Stimulated activated CD4-positive, alpha-beta T cell treated with anti-CD3 and anti-CD28 coated beads, Interleukin-4, amount 100 ng/mL, for 4 hours (primary cell): ENCODE measurements at places on chromosomes 6 and 20.

DNA sequence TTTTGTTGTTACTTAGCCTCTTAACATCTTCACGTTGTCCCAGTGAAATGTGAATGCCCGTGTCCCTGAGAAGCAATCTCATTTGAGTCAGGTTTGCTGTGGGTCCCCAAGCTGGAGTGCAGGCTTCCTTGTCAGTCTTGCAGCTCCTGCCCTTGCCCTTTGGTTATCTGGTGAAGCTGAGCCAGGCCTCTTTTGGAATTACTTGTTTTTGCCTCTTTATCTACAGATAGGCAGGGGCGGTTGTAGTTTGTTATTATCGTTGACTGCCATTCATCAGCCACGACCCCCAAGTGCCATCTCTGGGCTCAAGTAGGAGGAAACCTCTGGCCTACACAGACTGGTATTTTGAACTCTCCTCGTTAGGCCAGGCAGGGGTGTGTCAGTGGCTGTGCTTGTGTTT lies 2.2 kb downstream of the TMEM14C start:
- DNase-seq = no peak

- no peak for DNase-seq
Observed at GRCh38 chr6:84193114-84193708, 34.2 kb downstream of the CEP162 start.

- no peak for DNase-seq
Observed at GRCh38 chr20:56229812-56230211, 18.7 kb upstream of the MC3R start.

DNA sequence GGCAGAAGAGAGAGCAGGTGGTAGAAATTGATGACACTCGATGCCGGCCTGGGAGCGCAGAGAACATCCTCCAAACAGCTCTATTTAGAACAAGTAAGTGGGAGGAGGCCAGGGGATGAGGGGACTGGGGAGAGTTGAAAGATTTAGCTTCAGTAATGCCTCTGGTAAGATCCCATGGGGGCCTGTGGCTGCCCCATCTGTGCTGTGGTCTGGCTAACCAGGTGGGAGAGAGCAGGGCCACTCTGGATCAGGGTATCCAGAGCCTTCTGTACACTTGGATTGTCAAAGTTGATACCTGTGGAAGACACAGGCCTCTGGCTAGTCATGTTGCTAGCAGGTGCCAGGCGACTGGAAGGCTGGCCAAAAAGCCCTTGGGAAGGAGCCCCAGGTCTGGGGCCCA lies 27.6 kb downstream of the NCOA5 start:
- no peak for DNase-seq

GRCh38 chr6:167683028-167683862 lies 143.5 kb upstream of the AFDN start:
- no peak for DNase-seq

GRCh38 chr6:118559659-118560058 lies 11.6 kb downstream of the PLN start:
- DNase-seq = no peak

DNA sequence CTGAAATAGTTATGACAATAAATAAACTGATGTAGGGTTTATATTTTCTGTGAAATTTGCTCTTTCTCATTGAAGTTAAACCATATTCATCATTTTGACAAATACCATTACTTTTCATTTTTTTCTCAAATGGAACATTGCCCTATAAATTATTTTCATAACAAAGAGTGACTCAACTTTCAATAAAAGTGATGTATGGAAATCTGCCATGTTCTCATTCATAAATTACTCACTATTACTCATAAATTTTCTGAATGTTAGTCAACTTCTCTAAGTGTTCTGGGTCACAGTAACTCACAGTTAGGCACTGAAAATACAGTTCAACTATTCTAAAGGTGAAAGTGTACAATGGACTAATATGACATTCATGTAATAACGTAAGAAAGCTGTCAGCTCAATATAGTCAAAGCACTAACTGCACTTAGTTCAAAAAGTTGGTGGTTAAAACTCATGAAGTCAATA lies 19.0 kb upstream of the STX11 start:
- DNase-seq = no peak

- DNase-seq = no peak
Observed at GRCh38 chr6:84263557-84263956, 36.1 kb upstream of the CEP162 start.

DNA sequence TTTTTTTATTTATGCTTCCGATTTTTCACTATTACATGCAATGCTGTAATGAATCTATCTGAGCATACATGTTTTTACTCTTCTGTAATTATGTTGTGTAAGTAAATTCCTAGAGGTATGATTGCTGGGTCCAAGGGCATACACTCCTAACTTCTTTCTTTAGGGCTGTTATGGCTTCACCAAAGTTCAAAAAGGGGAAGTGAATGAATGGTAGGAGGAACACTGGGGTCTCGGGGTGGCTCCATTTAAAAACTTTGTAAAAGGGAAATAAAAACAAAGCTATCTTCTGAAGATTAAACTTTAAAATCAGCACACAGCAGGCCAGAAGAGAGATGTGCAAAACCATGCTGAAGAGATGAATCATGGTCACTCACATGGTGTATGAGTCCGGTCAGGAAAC lies 289.1 kb upstream of the SUPT3H start:
- no peak for DNase-seq

GRCh38 chr20:20051767-20052073 lies 546 bp downstream of the CRNKL1 start:
- DNase-seq = no peak

DNA sequence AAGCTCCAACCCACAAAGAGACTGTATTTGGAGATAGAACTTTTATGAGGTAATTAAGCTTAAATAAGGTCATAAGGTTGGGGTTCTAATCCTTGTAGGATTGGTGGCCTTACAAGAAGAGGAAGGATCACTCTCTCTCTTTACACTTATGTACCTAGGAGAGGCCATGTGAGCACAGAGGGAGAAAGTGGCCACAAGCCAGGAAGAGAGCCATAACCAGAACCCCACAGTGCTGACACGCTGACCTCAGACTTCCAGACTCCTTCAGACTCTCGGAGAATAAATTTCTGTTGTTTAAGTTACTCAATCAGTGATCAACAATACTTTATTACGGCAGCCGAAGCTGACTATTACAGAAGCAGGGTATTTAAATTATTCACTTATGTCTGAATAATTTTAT lies 430.5 kb upstream of the EPHA7 start:
- no peak for DNase-seq

- DNase-seq = no peak
Observed at GRCh38 chr20:8213831-8214587, 81.9 kb downstream of the PLCB1 start.

- DNase-seq = no peak
Observed at GRCh38 chr6:132715204-132715603, 1.3 kb upstream of the VNN1 start.

- no peak for DNase-seq
Observed at GRCh38 chr6:14724549-14724948, 521.3 kb upstream of the JARID2 start.

- no peak for DNase-seq
Observed at GRCh38 chr6:127206531-127207095, 60.1 kb upstream of the RNF146 start.

GRCh38 chr20:35287509-35288324 lies 3.1 kb upstream of the EIF6 start:
- DNase-seq = no peak

DNA sequence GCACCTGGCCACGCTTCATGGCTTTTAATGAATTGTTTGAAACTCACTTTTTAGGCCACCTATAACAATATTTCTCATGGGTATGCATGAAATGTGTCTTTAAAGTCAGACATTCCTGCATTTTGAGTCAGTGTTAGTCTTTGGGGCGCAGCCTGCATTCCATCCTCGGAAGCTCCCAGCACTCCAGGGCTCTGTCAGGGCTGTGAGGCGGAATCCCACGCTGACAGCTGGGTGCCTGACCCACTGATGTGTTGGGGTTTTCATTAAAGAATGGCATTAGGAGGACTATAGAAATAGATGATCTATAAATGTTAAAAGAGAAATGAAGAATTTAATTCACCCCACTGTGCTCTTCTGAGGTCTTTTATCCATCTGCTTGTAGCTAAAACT lies 16.2 kb upstream of the CLDN20 start:
- DNase-seq = no peak

DNA sequence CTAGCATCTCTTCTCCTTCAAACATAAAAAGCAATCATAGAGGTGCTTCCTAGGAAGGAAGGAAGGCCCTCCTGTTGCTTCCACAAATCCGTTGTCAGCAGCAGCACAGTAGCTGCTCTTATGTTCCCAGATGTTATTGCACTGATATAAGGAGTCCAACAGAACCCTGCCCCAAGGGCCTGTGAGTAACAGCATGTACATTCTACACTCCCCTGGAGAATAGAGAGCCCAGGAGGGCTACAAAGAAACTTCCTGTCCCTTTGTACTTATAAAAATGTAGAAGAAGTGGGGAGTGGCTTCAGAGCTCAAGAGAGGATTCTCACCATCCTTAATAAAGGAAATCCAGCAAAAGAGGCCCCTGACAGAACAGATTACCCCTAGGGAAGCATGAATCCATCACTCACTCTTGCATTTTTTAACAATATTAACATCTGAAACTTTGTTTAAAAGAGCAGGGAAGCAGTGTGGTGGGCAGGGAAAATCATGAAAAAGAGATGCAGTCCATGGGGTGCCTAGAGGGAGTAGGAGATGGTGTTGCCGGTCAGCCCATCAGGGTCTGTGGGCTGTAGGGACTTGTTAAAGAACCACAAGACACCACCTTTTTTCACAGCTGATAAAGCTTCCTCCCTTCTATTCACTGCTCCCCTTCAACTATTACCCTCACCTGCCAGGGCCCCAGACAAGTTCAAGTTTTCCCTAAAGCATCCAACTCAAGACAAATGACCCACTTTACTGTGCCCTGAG lies 104.5 kb upstream of the ADGRF1 start:
- DNase-seq = no peak

- no peak for DNase-seq
Observed at GRCh38 chr6:100217225-100218012, 223.4 kb upstream of the MCHR2 start.

- no peak for DNase-seq
Observed at GRCh38 chr6:111573892-111574797, 31.5 kb downstream of the TRAF3IP2 start.

- no peak for DNase-seq
Observed at GRCh38 chr6:35018746-35019145, 122.4 kb downstream of the TCP11 start.

DNA sequence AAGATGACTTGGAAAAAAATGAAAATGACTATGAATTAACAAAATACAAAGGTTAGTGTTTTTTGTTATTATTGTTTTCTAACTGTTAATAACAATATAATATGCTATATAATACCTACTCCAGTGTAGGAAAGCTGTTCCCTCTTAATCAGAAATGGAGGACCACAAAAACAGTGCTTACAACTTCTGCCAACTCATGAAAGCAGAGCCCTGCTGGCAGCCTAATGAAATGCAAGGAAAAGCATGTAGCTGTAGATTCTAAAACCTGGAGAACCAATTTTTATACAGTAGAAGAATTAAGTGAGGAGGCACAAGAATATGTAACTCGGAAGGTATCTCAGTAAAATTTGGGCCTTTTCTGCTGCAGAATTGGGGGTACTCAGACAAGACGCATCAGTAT lies 29.4 kb downstream of the PHIP start:
- DNase-seq = no peak

- DNase-seq = no peak
Observed at GRCh38 chr20:9021699-9022098, 47.2 kb upstream of the PLCB4 start.

GRCh38 chr20:1310506-1311190 lies 18.3 kb downstream of the SDCBP2 start:
- DNase-seq = no peak

- DNase-seq = no peak
Observed at GRCh38 chr20:2578475-2579192, 42.3 kb downstream of the TMC2 start.

- DNase-seq = no peak
Observed at GRCh38 chr6:112362812-112363570, 15.9 kb downstream of the RFPL4B start.

DNA sequence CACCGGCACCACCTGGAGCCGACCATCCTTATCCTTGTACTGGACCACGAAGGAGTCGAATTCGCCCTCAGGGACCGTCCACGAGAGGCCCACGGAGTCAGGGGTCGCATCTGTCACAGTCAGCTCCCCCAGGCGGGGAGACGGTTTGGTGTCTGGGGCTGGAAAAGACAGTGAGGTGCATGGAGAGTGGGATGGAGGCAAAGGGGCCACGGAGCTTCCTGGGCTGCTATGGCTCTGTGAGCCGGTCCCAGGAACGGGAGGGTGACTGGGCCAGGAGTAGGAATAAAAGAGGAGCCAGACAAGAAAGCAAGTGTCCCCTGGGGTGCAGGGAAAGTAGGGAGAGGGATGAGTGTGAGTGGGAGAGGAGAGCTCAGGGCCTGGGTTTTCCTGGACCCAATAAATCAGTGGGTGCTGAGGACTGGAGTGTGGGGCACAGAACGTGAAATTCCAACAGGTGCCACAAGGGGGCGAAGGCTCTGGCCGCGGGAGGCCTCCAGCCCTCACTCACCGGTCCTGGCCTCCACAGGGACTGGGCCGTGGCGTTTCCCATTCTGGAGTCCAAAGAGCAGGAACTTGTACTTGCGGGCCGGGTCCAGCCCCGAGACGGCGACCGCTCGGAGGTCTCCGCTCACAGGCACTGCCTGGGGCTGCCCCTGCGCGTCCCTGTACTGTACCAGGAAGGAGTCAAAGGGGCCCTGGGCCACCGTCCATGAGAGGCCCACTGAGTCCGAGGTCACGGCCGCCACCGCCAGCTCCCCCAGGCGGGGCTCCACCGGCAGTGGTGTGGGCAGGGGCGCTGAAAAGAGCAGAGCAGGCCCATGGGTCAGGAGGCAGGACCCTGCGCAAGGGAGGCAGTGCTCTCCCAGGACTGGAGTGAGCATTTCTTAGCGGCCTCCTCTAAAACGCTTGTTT lies 9.9 kb downstream of the CYP21A2 start:
- peak; percentile 40 for DNase-seq

GRCh38 chr6:83637953-83638352 lies 70.9 kb downstream of the SNAP91 start:
- no peak for DNase-seq

GRCh38 chr6:68915586-68915985 lies 280.5 kb downstream of the ADGRB3 start:
- DNase-seq = no peak

- DNase-seq = peak; percentile 92
Observed at GRCh38 chr20:36745927-36746659, at the start of gene NDRG3. NDRG3 (minus strand) TSS chr20:36746090; CDS start chr20:36721735, 24,355 bp downstream.

GRCh38 chr20:51128198-51128597 lies 105.3 kb upstream of the KCNG1 start:
- no peak for DNase-seq
